ENCODE measurements at places on chromosomes 5 and 9.

DNA sequence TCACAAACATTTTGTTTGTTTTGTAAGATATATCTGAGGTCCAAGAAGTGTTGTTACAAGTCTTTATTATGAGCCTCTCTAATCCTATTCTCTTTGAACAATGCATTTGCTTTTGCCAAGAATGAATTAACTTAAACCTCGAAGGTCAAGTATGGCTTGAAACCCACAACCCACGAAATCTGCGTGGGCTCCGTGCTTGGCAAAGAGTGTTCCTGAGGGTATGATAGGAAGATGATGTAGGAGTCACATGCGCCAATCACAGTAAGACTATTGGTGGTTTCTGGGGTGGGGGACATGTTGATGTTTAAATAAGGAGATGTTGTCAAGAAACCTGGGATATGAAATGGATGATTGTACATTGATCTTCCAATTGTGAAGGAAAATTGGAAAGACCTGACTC lies 330.8 kb upstream of the RFX3 start:
- no peak for DNase-seq

DNA sequence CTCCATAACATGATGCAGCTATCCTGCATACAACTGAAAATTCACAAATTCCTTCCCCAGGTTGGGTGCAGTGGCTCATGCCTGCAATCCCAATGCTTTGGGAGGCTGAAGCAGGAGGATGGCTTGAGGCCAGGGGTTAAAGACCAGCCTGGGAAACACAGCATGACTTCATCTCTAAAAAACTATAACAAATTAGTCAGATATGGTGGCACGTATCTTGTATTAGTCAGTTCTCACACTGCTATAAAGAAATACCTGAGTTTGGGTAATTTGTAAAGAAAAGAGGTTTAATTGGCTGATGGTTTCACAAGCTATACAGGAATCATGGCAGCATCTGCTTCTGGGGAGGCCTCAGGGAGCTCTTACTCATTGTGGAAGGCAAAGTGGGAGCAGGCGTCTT lies 56.4 kb upstream of the DAPK1 start:
- no peak for DNase-seq

GRCh38 chr5:78907255-78907891 lies 77.7 kb downstream of the ARSB start:
- DNase-seq = no peak

GRCh38 chr5:66967102-66967501 lies 229.5 kb downstream of the CD180 start:
- no peak for DNase-seq

- DNase-seq = peak; percentile 88
Measured at GRCh38 chr9:95143591-95144561, 173.6 kb downstream of the FANCC start.

- DNase-seq = peak; percentile 71
Measured at GRCh38 chr5:177601577-177602457, 1.9 kb downstream of the B4GALT7 start.

DNA sequence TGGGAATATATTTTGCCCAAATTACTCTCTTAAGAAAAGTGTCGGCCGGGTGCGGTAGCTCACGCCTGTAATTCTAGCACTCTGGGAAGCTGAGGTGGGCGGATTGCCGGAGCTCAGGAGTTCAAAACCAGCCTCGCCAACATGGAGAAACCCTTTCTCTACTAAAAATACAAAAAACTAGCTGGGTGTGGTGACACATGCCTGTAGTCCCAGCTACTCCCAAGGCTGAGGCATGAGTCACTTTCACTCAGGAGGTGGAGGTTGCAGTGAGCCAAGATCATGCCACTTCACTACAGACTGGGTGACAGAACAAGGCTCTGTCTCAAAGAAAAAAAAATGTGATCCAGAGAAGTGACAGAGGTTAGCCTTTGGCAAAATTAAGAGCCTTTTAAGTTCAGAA lies 26.4 kb upstream of the TMEM171 start:
- DNase-seq = no peak

DNA sequence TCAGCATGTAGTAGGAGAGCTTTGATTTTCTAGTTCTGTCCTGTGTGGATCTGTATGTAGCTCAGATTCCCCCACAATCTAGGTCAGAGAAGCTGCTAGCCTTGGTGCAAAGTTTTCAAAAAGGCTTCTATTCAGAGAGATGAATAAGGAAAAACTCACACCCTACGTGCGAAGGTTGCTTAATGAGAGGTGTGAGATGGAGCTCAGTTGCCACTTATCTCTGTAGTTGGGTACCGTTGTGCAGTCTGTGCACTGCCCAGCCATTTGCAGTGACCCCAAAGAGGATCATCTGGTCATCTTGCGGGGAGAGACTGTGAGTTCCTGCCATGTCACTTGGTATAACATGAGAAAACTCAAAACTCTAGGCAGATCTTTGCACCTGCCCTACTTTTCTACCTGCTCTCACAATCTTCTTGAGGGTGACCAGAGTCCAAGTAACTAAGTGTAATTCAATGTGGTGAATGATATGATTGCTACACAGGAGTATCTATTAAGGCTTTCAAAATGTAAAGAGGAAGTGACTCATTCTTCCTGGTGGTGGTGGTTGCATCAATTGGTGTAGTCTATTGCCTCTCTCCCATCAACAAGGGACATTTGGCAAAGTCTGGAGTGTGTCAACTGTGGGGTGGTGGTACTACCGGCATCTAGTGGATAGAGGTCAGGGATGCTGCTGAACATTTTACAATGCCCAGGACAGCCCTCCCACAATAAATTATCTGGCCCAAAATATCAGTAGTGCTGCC lies 65.2 kb downstream of the TMC1 start:
- DNase-seq = no peak
